ENCODE measurements at places on chromosomes 2 and 18.

GRCh38 chr2:25029183-25029554 is 12.7 kb upstream of the EFR3B start:
- DNase-seq, result no peak

GRCh38 chr2:80167284-80167808 is 137.2 kb downstream of the LRRTM1 start:
- DNase-seq, result no peak

DNA sequence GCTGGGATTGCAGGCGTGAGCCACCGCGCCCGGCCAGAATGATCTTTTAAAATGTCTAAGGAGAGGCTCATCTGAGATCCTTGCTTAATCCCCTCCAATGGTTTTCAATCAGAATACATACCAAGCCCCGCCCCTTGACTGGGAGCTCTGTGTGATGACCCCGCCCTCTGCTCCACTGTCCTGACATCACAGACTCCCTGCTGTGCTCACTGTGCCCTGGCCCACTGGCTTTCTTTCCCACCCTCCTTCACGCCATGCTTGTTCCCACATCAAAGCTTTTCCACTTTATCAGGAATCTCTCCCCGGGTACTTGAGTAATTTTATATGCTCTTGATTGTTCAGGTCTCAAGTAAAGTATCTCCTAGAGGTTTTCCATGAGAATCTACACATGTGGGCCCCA is 762.3 kb upstream of the ID2 start:
- no peak for DNase-seq

DNA sequence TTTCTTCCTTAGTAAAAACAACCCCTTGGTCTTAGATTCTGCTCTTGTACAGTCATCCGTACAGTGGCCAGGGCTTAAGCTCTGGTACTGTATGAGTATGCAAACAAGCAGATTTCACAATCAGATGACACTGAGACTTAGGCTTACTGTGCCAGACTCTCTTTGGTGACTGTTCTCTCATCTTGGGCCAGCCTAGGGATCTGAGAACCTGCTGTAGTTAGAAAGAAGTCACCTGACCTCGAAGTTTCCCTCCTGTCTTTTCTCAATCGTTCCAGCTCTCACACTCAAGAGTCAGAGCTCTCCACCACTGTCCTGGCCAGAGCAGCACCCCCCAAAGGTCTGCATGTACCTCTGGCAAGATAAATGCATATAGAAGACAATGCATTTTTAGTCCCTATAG is 63.2 kb downstream of the ZEB2 start:
- DNase-seq, result no peak

DNA sequence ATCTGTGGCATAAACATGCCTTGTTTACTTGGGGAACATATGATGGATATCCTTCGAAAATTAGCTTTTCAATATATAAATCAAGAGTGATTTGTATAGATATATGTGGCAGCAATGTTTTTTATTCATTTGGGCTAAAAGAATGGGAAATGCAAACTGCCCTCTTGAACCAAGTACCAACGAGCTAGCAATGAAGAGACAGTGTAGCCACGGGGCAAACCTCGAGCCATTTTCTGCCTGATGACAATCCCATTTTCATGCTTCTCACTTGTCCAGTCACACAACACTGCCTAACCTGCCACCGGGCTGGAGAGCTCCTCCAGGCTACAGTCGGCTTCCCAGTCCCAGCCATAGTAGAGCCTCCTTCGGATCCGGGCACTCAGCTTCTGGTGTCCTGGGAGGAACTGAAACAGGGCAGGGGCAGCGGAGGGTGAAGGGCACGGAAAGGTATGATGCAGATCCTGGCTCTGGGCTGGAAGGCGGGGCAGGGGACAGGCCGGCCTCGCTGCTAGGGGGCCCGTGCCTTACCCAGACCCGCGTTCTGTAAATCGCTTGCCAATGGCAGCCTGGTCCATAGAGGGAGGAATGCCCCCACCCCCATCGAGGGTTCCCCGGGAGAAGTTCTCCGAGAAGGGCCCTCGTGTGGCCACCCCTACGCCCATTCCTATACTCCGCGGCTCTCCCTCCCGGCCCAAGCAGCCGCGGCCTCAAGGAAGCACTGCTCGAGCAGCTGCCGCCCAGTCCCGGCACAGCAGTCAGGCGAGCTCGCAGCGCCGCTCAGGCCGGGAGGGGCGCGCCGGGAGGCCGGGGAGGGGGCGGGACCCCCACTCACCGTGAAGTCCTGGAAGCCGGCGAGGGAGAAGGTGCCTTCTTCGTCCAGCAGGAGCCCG is 552 bp downstream of the CNPPD1 start:
- no peak for DNase-seq

GRCh38 chr2:232236200-232236599 is 142.4 kb upstream of the ALPP start:
- no peak for DNase-seq

- no peak for DNase-seq
Measured at GRCh38 chr2:242004902-242005230, 135.3 kb downstream of the RTP5 start.

GRCh38 chr2:153455403-153455802 is 23.2 kb downstream of the RPRM start:
- DNase-seq, result no peak

GRCh38 chr2:168884975-168885374 is 5.3 kb downstream of the SPC25 start:
- no peak for DNase-seq

DNA sequence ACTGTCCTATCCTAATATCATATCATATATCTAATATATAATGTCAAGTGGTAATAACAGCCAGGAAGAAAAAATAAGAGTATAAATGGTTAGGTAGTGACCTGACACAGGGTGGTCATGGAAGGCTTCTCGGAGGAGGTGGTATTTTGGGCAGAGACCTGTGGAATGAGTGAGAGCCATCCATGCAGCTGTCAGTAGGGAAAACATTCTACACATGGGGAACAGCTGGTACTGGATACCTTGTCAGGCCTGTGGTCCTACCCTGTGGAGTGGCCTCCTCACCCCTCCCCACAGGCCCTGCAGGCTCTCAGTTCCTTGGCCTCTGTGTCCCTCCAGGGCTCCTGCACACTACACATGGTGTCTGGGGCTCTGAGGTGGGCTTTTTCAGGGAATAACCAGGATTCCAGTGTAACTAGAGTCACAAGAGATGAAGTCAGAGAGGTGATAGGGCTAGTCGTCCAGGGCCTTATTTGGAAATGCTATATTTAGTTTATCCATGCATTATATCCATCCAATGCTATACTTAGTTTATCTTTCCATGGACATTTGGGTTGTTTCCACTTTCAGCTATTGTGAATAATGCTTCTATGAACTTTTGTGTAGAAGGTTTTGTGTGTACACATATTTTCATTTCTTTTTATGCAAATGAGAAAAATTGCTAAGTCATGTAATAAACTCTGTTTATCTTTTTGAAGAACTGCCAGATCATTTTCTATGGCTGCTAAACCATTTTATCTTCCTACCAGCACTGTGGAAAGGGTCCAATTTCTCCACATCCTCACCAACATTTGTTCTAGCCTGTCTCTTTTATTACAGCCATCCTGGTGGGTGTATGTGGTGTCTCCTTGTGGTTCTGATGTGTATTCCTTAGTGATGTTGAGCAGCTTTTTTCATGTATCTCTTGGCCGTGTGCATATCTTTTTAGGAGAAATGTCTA is 75.6 kb downstream of the TPGS2 start:
- no peak for DNase-seq

DNA sequence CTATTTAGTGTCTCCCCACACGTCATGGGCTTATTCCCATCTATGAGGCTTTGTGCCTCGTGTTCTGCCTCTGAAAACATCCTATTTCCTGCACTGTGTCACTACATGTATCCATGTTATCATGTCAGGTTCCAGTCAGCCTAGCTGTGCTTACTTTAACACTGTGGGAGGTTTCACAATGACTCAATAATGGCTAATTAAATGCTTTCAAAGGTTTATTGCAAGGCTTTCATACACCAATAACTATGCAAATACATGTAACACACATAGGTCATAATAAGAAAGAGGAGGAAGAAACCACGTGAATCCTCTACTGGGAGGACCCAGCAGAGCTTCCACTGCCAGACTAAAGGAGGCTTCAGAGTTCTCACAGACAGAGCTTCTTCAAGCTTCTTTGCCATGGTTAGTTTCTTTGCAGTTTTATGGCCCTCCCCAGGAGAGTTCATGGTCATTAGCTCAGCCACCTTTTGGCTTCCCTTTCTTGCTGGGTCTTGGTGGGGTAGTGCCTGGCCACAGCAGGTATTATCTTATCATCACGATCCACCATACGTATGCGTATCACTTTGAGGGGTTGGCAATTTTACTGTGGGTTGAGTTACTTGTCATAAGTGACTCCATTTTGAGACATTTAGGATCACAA is 5.1 kb upstream of the COLEC12 start:
- no peak for DNase-seq

DNA sequence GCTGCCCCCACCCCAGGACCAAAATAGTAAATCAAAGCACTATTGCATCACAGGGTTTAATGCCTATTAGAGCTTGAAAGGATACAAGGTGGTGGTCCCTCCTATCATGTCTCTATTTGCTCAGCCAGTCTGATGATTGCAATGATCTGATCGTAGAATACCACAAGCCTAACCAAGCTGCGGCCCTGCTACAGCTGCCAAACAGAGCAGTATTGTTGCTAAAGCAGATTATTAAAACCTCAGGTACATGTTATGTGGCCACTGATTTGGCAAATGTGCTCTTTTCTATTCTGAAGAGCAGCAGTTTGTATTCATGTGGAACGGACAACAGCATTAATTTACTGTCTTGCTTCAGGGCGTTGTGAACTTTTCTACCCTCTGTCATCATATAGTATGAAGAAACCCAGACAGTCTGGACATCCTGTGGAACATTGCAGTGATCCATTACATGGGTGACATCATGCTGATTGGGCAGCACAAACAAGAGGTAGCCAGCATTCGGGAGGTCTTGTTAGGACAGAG is 8.4 kb upstream of the VAPA start:
- DNase-seq, result no peak

- DNase-seq, result no peak
Measured at GRCh38 chr2:2974982-2975381, 402.6 kb downstream of the EIPR1 start.

GRCh38 chr2:223725986-223726970 is 111.1 kb downstream of the AP1S3 start:
- DNase-seq, result no peak
